ENCODE measurements at places on chromosomes 16 and 17. TPM values are rescaled to one million over a fixed set of nuclear protein-coding genes. Genes with fewer than 3 reads are reported as not detected.

- DNase-seq, result no peak
- H3K36me3 ChIP-seq, result peaks cover 12% of the 10 kb centered on the region
Observed at GRCh38 chr17:4980644-4981216, 6.7 kb downstream of the CAMTA2 start.

DNA sequence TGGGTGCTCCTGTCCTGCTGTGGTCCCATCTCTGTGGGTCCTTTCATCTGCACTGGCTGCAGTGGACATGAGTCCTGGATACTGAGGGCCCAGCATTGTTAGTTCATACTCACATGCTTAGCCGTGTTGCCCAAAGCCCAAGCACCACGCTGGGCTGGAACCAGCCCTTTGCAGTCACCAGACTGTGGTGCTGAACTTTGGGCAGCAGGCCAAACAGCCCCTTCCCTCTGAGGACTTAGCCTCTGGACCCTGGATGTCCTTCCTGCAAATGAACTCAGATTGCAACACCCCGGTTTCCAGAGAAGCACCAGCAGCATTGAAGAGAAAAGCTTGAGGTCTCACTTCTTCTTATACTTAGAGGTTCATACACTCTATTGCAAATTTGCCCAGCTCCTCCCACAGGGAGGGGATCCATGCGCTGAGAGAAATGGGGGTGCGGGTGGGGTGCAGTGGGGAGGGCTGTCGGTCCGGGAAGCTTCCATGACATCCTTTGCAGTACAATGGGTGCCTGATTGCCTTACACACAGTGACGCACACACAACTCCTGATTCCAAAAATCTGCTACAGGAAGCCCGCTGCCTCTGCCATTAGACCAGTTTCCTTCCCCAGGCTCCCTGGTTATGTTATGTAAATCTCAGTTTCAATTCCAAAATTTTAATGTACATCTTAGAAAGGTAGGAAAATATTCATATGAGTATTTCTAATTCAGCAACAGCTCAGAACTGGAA is 65.8 kb downstream of the RGS9 start:
- no peaks in the 10 kb centered on the region for H3K27me3 ChIP-seq
- H3K4me1 ChIP-seq, result no peaks in the 10 kb centered on the region
- H3K4me3 ChIP-seq, result no peak overlapping the region
- H3K27ac ChIP-seq, result no peak overlapping the region

DNA sequence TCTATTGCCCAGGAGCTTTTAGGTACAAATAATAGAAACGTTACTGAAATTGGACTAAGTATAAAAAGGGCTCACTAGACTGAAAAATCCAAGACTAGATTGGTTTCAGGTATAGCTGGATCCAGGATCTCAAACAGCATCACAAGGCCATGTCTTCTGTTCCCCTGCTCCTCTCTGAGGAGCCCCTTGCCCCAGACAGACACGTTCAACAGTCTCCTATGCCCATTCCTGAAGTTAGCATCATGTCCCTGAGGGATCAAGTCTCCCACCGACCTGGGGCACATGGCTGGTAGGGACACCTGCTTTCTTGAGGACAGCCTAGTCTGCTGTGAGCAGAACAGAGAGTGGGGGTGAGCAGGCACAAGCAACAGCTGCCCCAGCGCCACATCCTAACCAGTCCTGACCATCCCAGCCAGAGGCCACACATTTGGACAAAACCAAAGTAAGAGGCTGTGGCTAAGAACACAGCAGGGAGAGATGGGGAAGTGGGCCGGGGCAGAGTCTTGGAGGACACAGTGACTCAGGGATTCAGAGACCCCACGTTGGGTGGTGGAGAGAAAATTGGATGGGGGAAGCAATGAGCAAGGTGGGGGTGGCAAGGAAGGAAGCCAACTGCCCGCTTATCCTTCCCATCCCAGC is 10.5 kb upstream of the MMP2 start:
- no peaks in the 10 kb centered on the region for H3K27me3 ChIP-seq
- DNase-seq, result no peak
- no peak overlapping the region for H3K4me3 ChIP-seq
- peaks cover 31% of the 10 kb centered on the region for H3K4me1 ChIP-seq
- H3K36me3 ChIP-seq, result no peaks in the 10 kb centered on the region
- H3K27ac ChIP-seq, result no peak overlapping the region

GRCh38 chr16:23301251-23302044 is 654 bp upstream of the SCNN1B start:
- H3K36me3 ChIP-seq, result no peaks in the 10 kb centered on the region
- no peak for DNase-seq
- peak overlapping the region; percentile 47 for H3K4me3 ChIP-seq
- no peak overlapping the region for H3K27ac ChIP-seq

DNA sequence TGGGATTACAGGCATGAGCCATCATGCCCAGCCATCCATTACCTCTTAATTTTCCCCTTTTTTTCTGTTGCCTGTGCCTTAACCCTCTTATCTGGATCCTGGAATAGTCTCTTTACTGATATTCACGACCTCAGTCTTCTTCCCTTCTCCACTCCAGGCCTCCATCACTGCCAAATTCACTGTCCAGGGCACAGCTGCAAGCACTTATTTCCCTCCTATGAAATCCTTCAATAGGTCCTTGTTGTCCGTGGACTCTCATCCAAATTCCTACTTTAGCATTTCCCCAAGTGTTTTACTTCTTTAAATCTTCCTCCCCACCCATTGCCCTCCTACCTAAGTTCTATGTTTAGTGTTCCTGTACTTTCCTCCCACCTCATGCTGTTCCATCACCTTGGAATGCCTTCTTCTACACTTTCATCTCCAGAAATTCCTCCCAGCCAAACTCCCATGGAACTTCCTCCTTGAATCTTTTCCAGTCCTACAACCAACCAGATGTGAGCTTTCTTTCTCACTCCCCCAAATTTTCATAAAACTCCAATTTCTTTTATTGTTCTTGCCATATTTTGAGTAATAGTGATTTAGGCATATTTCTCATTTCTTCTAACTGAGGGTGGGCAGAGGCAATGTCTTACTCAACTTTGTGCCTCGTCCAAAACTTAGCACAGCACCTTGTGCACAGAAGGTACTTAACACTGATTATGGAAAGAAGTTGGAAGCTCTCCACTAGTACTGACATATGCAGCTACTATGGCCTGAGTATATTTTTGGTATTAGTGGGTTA is 35.3 kb downstream of the FAM20A start:
- H3K36me3 ChIP-seq, result no peaks in the 10 kb centered on the region
- H3K4me3 ChIP-seq, result no peak overlapping the region
- H3K27ac ChIP-seq, result no peak overlapping the region
- H3K27me3 ChIP-seq, result peaks cover 44% of the 10 kb centered on the region
- DNase-seq, result no peak
- no peaks in the 10 kb centered on the region for H3K4me1 ChIP-seq

DNA sequence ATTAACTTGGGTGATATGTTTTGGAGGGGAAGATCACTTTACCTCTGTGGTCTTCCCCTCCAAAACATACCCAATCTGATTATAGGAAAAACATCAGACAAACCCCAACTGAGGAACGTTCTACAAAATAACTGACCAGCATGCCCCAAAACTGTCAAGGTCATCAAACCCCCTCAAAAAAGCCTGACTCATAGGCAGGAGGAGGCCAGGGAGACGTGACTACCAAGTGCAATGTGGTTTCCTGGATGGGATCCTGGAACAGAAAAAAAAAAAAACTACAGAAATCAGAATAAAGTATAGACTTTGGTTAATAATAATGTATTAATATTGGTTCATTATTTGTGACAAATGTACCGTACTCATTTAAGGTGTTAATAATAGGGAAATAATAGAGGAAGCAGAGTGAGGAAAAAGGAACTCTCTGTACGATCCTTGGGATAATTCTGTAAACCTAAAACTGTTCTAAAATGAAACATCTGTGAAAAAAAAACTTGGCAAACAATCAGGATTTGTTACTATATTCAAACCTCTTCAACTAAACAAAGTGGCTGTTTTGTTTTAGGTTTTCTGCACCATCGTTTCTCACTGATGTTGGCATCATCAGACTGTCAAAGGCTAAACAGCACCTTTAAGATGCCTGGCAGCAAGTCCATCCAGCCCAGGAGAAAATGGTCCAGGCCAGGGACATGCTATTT is 266.7 kb upstream of the SDK2 start:
- H3K4me1 ChIP-seq, result no peaks in the 10 kb centered on the region
- no peak overlapping the region for H3K4me3 ChIP-seq

DNA sequence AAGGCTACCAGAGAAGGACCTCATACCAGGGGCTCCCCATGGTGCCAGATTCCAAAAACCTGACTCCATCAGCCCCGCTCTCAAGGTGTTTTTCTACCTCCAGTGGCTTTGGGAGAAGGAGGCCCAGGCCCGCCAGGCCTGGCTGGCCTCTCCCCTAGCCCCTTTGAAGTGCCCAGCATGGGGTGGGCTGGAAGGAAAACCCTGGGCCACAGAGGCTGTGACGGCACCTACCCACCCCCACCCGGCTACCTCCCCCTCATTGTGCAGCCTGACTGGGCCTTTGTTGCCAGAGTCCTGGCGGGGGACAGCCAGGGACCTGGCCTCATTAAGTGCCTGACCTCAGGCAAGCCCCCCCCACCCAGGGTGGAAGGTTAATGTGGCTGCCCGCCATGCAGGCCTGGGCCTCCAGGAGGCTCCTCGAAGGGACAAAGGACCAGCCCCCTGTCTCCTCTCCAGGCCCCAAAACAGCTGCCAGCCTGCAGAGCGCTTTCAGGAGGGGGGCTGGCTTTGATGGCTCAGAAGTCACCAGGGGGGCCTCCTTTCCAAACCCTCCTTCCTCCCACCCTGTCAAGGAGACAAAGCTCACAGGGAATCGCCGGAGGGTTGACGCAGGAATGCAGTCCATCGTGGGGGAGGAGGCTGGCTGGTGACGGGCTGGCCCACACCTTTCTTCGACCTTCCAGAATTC is 159.4 kb downstream of the ZNF423 start:
- peaks cover 50% of the 10 kb centered on the region for H3K4me1 ChIP-seq
- no peak overlapping the region for H3K27ac ChIP-seq
- no peak for DNase-seq
- H3K36me3 ChIP-seq, result peaks cover 1% of the 10 kb centered on the region
- no peak overlapping the region for H3K4me3 ChIP-seq

GRCh38 chr16:84496991-84497390 is 7.5 kb downstream of the MEAK7 start:
- H3K27me3 ChIP-seq, result no peaks in the 10 kb centered on the region
- H3K36me3 ChIP-seq, result peaks cover 37% of the 10 kb centered on the region
- DNase-seq, result no peak
- no peak overlapping the region for H3K4me3 ChIP-seq
- peaks cover 8% of the 10 kb centered on the region for H3K4me1 ChIP-seq

The CD79B gene
- total RNA-seq, result not detected

The FOXC2 gene
- total RNA-seq, result 91.8 TPM

The SOX15 gene
- total RNA-seq, result 0.78 TPM
